ENCODE measurements at places on chromosomes 6 and 20. TPM values are rescaled to one million over a fixed set of nuclear protein-coding genes. Genes with fewer than 3 reads are reported as not detected.

Gene GINS1
- polyA plus RNA-seq, result 21.7 TPM

Gene MDFI
- 37.5 TPM for polyA plus RNA-seq

Gene BANF2
- polyA plus RNA-seq, result not detected

Gene TBC1D32
- polyA plus RNA-seq, result 22.4 TPM

Gene C6orf58
- 0.75 TPM for polyA plus RNA-seq

Gene GPR6
- polyA plus RNA-seq, result not detected

Gene PRR18
- polyA plus RNA-seq, result 0.14 TPM

Gene EEF1A2
- polyA plus RNA-seq, result 1.3 TPM

Gene PEX6
- polyA plus RNA-seq, result 21.6 TPM

Gene OR12D3
- not detected for polyA plus RNA-seq

Gene RNF144B
- polyA plus RNA-seq, result 19.5 TPM

Gene CYP21A2
- polyA plus RNA-seq, result 1.4 TPM

Gene STMN3
- 30.2 TPM for polyA plus RNA-seq

Gene ADGB
- 0.98 TPM for polyA plus RNA-seq

Gene MUC21
- polyA plus RNA-seq, result not detected

Gene SOX12
- 45.5 TPM for polyA plus RNA-seq

Gene LGSN
- polyA plus RNA-seq, result 0.92 TPM

Gene SALL4
- polyA plus RNA-seq, result 4.4 TPM

Gene WFDC10B
- polyA plus RNA-seq, result not detected

Gene PPP1R14C
- 23.3 TPM for polyA plus RNA-seq

Gene CFAP61
- polyA plus RNA-seq, result 3.2 TPM

Gene SPACA1
- not detected for polyA plus RNA-seq

Measured in left renal cortex interstitium (tissue), 4 donors.